ENCODE measurements at places on chromosomes 2 and 18.
A peak's percentile ranks its signal among the peaks of the same experiment; 100 is the strongest.

DNA sequence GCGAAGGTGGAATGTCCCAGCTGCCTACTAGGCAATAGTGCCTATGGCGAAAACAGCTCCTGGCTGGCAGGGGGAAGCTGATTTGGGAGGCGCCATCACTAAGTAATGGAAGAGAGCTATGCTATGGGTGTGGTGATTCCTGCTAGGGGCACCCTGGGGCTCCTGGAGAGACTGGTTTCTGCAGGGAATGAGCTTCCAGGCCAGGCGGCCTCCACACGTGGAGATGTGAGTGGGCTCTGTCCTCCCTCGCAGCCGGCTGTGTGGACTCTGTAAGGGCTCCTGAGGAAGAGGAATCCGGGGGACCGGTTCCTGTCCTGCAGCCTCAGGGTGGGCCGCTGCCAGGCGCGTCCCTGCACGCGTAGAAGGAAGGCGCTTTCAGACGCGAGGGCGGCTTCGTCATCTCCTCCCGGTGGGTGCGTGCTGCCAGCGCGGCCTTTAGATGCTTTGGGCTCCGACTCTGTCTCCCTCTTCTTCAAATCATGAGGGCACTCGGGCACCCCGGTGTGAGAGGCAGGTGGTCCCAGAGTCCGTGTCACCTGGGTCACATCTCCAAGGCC lies 55.5 kb upstream of the ANKRD62 start:
- no peaks in the 10 kb centered on the region for H3K36me3 ChIP-seq
- peaks cover 5% of the 10 kb centered on the region for H3K4me1 ChIP-seq
- no peak overlapping the region for H3K27ac ChIP-seq
- DNase-seq = no peak
- H3K4me3 ChIP-seq = peak overlapping the region; percentile 54

DNA sequence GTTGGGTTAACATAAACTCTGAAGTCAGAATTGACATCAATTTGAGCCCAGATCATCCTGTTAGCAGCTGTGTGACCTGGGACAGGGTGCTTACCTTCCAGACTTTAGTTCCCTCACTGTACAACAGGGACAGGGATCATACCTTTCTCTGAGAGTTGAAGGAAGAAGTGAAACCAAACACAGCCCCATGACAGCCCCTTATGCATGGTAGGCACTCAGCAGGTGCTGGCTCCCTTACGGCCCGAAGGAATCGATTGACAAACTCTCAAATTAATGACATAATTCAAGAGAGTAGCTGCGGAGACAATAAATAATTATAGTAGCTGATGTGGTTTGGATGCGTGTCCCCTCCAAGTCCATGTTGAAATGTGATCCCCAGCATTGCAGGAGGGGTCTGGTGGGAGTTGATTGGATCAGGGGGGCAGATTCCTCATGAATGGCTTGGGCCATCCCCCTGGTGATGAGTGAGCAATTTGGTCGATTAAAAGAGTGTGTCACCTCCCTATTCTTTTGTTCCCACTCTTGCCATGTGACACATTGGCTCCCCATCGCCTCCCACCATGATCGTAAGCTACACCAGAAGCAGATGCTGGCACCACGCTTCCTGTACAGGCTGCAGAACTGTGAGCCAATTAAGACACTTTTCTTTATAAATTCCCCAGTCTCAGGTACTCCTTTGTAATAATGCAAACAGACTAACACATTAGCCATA lies 72.4 kb downstream of the ODC1 start:
- H3K4me1 ChIP-seq = peaks cover 26% of the 10 kb centered on the region
- no peak overlapping the region for H3K4me3 ChIP-seq
- H3K27me3 ChIP-seq = no peaks in the 10 kb centered on the region
- peaks cover 4% of the 10 kb centered on the region for H3K36me3 ChIP-seq
- DNase-seq = no peak

GRCh38 chr2:11446733-11447248 lies 19.2 kb downstream of the E2F6 start:
- no peaks in the 10 kb centered on the region for H3K27me3 ChIP-seq
- no peak for DNase-seq
- H3K4me1 ChIP-seq = no peaks in the 10 kb centered on the region
- no peak overlapping the region for H3K27ac ChIP-seq
- H3K4me3 ChIP-seq = no peak overlapping the region

GRCh38 chr2:37829202-37829601 lies 95.9 kb upstream of the RMDN2 start:
- no peak for DNase-seq
- H3K27ac ChIP-seq = peak overlapping the region; percentile 56
- peaks cover 23% of the 10 kb centered on the region for H3K4me1 ChIP-seq
- H3K4me3 ChIP-seq = no peak overlapping the region
- H3K27me3 ChIP-seq = no peaks in the 10 kb centered on the region
- no peaks in the 10 kb centered on the region for H3K36me3 ChIP-seq

- H3K4me1 ChIP-seq = no peaks in the 10 kb centered on the region
- no peak overlapping the region for H3K4me3 ChIP-seq
- H3K27me3 ChIP-seq = no peaks in the 10 kb centered on the region
- no peak overlapping the region for H3K27ac ChIP-seq
- no peaks in the 10 kb centered on the region for H3K36me3 ChIP-seq
Measured at GRCh38 chr18:3186678-3187658, 32.8 kb downstream of the MYOM1 start.
